NCI-H82 (cell line): ENCODE measurements at places on chromosomes 16 and 17.
A peak's percentile ranks its signal among the peaks of the same experiment; 100 is the strongest.

- no peak for DNase-seq
These were observed 62.8 kb upstream of the GPR139 start for GRCh38 chr16:20136446-20136968.

DNA sequence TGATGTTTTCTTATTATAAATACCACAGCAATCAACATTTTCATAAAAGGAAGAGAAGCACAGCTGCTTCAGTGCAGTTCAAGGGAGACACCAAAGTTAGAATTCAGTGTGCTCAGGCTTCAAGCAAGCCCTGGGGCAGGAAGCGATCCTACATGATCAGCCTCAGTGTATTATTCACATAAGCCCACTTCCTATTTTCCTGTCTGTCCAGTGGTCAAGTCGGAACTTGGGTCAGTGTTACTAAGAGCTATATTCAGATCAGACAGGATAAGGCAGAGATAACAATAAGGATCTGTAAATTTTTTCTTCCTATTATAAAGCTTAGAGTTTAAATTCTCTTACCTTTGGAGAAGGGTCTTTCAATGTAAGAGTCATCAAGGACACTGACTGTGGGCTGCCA lies 12.9 kb downstream of the HEATR6 start:
- no peak for DNase-seq

DNA sequence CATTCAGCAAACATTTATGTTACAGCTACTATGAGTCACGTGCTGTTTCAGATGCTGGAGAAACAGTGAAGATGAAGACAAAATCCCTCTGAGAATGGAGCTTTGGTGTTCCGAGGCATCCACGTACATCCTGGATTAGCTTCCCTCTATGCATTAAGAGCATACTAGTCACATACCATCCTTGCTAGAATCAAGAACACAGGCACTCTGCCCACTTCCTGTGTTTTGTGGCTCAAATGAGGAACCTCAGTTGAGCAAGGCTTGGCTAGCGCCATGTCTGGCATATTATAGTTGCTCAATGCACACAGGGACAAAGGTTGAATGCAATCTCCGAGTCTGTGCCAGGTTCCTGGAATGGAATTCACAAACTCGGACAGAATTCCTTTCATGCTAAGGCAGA lies 297.5 kb downstream of the XYLT1 start:
- no peak for DNase-seq

DNA sequence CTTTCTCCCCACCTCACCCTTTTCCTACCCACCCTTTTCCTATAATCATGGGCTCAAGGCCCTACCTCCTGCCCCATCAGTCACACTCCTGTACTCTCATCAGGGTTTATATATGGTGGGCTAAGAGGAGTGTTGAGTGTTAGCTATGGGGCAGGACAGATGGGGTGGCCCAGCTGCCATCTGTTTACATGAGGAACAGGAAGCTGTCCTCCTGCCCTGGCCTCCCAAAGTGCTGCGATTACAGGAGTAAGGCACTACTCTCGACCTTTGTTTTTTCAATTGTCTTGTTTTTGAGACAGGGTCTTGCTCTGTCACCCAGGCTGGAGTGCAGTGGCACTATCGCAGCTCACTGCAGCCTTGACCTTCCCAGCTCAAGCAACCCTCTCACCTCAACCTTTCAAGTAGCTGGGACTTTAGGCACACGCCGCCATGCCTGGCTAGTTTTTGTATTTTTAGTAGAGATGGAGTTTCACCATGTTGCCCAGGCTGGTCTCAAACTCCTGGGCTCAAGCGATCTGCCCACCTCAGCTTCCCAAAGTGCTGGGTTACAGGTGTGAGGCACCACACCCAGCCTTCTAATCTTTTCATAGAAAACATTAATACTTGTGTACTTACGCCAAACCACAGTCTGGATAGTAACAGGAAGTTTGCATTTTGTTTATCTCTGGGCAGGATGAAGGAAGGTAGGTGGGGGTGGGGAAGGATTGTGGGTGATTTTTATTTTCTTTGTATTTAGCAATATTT lies 1.6 kb downstream of the TRADD start:
- DNase-seq: peak; percentile 65

GRCh38 chr17:67931227-67931626 lies 65.0 kb downstream of the C17orf58 start:
- no peak for DNase-seq

DNA sequence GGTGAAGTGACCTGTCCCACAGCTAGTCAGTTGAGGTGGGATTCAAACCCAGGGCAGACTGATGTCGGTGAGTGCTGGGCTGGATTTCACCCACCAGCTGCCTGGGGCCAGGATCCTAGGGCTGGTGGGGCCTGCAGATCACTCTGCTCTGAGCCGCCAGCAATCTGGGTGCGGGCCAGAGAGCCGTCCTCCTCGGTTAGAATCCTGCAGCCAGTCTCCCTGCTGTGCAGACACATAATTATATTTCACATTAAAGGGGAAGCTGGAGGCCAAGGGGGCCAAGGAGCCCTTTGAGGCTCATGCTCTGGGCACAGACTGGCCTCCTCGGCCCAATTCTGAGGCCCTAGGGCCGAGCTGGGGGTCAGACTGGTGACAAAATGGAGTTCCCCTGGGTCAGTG lies 996 bp upstream of the KCNJ12 start:
- DNase-seq: no peak

DNA sequence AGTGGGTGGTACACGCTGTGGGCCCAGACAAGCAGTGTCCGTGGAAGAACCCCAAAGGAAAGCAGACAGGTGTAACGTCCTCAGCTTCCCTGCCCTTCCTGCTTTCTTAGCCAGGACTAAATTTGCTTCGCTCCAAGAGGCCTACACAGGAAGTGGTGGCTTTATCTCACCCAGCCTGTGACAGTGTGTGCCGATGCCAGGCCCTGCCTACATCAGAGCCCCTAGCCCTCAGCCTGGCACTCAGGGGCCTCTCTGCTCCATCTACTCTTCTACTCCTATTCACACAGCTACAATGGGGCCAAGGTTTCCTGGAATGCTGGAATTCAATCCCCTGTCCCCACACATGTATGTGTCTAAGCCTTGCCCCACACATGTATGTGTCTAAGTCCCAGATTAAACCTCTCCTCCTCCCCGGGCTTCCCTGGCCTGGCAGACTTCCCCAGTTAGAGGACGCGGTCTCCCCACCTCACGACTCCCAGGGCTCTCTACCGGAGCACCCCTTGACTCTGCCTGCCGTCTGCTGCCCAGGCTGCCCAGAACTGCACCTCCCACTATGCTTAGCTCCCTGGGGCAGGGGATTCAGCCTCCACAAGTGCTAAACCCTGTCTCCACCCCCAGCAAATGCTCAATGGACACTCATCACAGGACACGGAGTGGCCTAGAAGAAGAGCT lies 8.2 kb downstream of the PGAP3 start:
- peak; percentile 56 for DNase-seq

DNA sequence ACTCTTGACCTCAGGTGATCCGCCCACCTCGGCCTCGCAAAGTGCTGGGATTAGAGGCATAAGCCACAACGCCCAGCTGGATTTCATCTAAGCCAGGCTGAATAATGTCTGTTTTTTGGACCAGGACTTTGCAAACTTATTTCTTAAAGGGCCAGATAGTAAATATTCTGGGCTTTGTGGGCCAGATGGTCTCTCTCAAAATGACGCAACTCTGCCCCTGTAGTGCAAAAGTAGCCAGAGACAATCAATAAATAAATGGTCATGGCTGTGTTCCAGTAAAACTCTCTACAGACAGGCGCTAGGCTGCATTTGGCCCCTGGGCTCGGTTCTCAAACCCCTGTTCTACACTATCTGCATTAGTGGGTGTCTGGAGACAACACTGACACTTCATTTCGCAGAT lies 121.9 kb upstream of the CDH13 start:
- DNase-seq: no peak

- DNase-seq: no peak
These were observed 467.2 kb downstream of the CDH8 start for GRCh38 chr16:61569028-61569427.

DNA sequence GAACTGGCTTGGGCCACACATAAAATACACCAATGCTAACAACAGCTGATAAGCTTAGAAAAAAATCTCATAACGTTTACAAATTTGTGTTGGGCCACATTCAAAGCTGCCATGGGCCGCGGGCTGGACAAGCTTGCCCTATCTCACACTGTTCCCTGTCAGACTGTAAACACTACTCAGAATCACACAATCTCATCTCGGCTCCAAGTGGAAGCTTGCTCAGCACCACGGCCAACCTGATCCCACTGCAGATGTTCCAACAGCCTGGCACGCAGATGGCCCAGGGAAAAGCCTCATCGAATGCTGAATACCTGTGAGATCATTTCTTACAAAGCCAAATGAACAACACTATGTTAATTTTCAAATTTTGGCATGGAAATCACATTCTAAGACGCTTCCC lies 125.8 kb downstream of the ANKRD11 start:
- peak; percentile 69 for DNase-seq

DNA sequence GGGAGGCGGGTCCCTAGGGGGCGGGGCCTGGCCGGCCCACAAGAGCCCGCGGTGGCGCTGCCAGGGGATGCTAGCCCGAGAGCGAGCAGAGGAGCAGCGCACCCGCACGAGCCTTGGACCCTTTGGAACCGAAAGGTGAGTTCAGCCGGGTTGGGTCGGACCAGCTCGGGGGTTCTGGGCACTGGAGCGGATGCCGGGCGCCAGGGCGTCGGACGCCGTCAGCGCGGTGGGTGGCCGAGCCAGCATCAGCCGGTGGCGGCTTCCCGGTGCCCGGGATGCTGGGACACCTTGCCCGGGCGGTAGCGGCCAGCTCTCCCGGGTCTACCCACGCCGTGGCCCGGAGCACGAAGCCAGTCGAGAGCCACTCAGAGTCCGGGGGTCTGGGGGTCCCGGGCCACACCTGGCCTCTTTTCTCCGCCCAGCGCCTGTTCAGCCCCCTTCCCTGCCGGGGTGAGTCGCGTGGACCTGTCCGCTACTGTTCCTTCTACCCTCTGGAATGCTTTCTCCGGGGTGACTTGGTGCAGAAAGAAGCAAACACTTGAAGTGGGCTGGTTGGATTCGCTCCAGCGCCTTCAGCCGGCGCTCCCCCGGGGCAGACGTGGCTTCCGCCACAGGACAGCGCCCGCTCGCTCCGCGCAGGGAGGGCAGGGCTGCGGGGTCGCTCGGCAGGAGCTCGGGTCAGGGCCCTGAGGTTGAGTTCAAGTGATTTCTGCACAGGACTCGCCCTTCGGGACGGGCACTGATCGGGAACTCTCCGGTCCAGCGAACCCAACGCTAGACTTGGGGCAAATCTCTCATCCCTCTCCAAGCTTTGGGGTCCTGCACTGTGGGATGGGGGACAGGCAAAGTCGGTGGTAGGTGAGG lies at the start of gene SCNN1G:
SCNN1G (plus strand) TSS at position 67 of the 864 bp plus-strand sequence. CDS start 3,527 bp downstream, outside the sequence.
- no peak for DNase-seq

GRCh38 chr17:43416998-43417890 lies 18.5 kb downstream of the ARL4D start:
- no peak for DNase-seq

GRCh38 chr17:5820721-5821456 lies 236.6 kb upstream of the NLRP1 start:
- DNase-seq: peak; percentile 45

GRCh38 chr17:73625991-73626673 lies 18.1 kb downstream of the SDK2 start:
- DNase-seq: peak; percentile 36

- DNase-seq: no peak
These were observed 189.4 kb downstream of the WWOX start for GRCh38 chr16:78288888-78289287.

DNA sequence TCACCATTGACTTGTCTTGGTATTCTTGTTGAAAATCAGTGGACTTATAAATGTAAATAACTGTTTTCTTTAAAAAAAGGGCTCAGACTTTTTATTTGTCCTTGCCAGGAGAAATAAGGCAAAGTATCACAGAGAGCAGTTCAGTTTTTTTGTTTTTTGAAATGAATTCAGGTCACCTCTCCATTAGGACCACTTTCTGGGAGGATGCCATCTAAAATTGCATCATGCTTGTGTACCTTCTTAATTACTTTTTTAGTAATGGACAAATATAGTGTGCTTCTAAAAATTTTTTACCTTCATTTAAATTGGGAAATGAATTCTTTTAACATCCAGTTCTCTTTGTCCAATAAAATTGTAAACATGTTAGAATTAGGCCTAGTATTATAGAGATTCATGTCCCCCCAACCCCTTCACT lies 210.0 kb downstream of the BCAS3 start:
- peak; percentile 20 for DNase-seq

GRCh38 chr16:84614968-84615813 lies 2.7 kb downstream of the COTL1 start:
- no peak for DNase-seq

DNA sequence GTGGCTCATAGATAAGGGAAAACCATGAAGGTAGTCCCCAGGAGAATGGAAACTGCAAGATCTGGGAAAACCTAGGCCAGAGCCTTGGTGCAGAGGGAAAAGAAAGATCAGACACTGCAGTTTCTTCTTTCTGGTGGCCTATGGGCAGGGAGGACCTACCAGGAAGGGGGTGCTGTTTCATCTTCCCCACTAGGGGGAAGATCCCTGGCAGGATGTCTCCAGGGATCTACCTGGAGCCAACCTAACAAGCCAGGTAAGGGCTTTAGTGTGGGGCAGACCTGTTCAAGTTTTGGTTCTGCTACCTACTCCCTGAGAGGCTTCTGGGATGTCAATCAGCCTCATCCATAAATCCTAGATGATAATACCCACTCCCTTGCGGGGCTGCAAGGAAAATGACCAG lies 21.4 kb downstream of the TOM1L2 start:
- DNase-seq: no peak

GRCh38 chr17:61420052-61420451 lies 20.4 kb downstream of the TBX2 start:
- DNase-seq: peak; percentile 70

GRCh38 chr17:18377437-18378204 lies at the start of gene EVPLL:
TSS of gene EVPLL (plus strand) at chr17:18377778. CDS start at chr17:18380938, 3,160 bp downstream.
- DNase-seq: peak; percentile 94

DNA sequence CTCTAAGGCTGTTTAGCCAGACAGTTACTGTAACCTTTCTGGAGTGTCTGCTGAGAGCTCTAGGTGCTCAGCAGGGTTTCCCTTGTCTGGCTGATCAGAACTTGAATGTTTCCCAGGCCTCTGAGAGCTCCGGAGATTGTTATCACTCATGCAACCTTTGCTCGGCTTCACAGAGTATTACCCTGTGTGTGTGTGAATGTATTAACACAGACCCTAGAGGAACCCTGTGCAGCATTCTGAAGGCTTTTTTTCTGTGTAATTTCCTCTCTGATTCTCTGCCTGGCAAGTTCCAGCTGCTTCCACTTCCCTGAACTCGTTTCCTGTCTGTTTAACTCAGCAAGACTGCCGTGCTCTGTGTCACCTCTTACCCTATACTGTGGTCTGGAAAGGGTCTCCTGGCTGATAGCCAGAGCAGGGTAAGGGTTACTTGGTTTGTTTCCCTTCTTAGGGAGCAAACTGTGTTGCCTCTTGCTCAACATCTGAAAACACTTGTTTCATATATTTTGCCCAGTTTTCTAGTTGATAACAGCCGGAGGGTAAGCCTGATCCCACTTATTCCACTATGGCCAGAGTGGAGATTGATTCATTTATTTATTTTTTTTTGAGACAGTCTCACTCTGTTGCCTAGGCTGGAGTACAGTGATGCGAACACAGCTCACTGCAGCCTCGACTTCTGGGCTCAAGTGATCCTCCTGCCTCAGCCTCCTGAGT lies 21.7 kb downstream of the PRMT7 start:
- no peak for DNase-seq

DNA sequence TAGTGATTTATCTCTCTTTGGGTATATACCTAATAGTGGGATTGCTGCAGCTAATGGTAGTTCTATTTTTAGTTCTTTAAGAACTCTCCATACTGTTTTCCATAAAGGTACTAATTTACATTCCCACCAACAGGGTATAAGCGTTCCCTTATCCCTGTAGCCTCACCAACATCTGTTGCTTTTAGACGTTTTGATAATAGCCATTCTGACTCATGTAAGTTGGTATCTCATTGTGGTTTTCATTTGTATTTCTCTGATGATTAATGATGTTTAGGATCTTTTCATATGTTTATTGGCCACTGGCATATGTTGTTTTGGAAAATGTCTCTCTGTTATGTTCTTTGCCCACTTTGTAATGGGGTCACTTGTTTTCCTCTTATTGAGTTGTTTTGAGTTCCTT lies 88.5 kb upstream of the ZNF267 start:
- no peak for DNase-seq
